ENCODE measurements at places on chromosomes 1 and 21.

GRCh38 chr1:153978274-153978909 lies 918 bp upstream of the JTB start:
- DNase-seq: no peak

DNA sequence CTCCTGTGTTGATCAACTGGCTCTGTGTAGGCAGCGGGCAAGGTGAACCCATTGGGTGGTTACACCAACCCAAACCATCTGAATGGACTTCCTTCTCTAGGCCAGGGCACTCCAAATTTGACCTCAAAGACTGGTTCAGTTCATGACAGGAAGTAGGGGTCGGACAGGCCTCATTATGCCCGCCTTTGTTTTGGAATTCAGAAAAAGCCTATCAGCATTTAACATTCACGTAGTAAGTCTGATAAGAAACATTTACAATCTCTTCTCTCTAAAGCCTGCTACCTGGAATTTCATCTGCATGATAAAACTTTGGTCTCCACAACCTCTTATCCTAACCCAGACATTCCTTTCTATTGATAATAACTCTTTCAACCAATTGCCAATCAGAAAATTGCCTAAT lies 97.1 kb upstream of the ETV3 start:
- DNase-seq: no peak

- DNase-seq: no peak
Observed at GRCh38 chr21:45040739-45041138, 33.6 kb upstream of the ADARB1 start.

GRCh38 chr1:32761936-32762335 lies 55.2 kb downstream of the YARS1 start:
- no peak for DNase-seq

GRCh38 chr1:86061551-86061990 lies 95.0 kb downstream of the COL24A1 start:
- no peak for DNase-seq
